Fibroblast of the aortic adventitia (primary cell): ENCODE measurements at places on chromosomes 4 and X. TPM values are rescaled to one million over a fixed set of nuclear protein-coding genes. Genes with fewer than 3 reads are reported as not detected.
A peak's percentile ranks its signal among the peaks of the same experiment; 100 is the strongest.

COL25A1 gene
- total RNA-seq = 0.27 and 1.7 TPM in 2 replicates

TBC1D14 gene
- 34.0 and 65.1 TPM in 2 replicates for total RNA-seq

GABRG1 gene
- total RNA-seq = not detected in 2 replicates

CORIN gene
- under 0.01 and 0.49 TPM in 2 replicates for total RNA-seq

GRIA3 gene
- total RNA-seq = 9.7 and 10.1 TPM in 2 replicates

SNCA gene
- 2.3 TPM in 1 of 2 replicates, not detected in the other for total RNA-seq

FATE1 gene
- total RNA-seq = not detected in 2 replicates

RS1 gene
- not detected in 2 replicates for total RNA-seq

TXK gene
- 0.25 and 0.90 TPM in 2 replicates for total RNA-seq

SUPT20HL2 gene
- total RNA-seq = not detected in 2 replicates

- no peak for DNase-seq
Measured at GRCh38 chr4:177968817-177969442, 526.7 kb upstream of the AGA start.

- no peak for DNase-seq
Measured at GRCh38 chr4:74357965-74358364, 7.0 kb upstream of the EREG start.

GRCh38 chr4:132818091-132818490 is 331.0 kb upstream of the PCDH10 start:
- no peak for DNase-seq

- peak; percentile 79 for DNase-seq
Measured at GRCh38 chr4:2482693-2483092, 13.8 kb downstream of the RNF4 start.

GRCh38 chrX:2933125-2933900 is 4.2 kb upstream of the ARSD start:
- no peak for DNase-seq

DNA sequence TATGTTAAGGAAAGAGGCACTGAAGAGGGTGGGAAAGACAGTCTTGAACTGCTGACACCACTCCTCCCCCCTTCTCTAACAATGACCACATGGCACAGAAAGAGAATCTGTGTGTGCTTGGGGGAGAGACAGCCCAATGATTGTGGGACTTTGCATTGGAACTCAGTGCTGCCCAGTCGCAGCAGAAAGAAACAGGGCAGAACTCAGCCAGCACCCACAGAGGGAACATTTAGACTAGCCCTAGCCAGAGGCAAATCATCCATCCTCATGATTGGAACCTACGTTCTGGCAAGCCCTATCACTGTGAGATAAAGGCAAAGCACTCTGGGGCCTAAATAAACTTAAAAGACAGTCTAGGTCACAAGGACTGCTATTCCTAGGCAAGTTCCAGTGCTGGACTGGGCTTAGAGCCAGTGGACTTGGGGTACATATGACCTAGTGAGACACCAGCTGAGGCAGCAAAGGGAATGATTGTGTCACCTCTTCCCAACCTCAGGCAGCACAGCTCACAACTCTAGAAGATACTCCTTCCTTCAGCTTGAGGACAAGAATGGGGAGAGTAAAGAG is 132.8 kb upstream of the S100G start:
- DNase-seq = no peak

- no peak for DNase-seq
Measured at GRCh38 chr4:140084385-140084784, 69.6 kb downstream of the MAML3 start.

DNA sequence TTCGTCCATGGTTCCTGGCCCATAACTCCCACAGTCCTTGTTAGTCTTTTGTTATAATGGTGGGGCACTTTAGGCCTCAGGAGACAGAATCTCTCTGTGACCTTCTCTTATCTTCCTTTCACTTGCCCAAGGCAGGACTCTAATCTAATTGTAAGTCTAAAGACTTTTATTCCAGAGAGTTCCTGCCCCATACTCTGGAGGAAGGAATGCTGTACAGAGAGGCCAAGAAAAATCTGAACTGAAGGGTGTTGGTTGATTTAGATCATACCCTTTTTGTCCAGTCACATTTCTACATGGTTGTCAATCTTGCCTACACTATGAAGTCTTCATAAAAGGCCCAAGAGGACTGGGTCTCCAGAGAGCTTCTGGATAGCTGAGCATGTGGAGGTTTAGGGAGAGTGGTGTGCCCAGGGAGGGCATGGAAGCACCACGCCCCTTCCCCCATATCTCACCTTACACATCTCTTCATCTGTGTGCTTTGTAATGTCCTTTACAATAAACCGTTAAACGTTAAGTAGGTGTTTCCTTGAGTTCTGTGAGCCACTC is 84.5 kb downstream of the AFF1 start:
- DNase-seq = no peak

GRCh38 chr4:13365195-13365594 is 118.9 kb downstream of the RAB28 start:
- DNase-seq = no peak

GRCh38 chr4:24910499-24910898 is 2.3 kb downstream of the CCDC149 start:
- DNase-seq = peak; percentile 41

- DNase-seq = peak; percentile 55
Measured at GRCh38 chr4:182280436-182281111, 37.4 kb downstream of the TENM3 start.

DNA sequence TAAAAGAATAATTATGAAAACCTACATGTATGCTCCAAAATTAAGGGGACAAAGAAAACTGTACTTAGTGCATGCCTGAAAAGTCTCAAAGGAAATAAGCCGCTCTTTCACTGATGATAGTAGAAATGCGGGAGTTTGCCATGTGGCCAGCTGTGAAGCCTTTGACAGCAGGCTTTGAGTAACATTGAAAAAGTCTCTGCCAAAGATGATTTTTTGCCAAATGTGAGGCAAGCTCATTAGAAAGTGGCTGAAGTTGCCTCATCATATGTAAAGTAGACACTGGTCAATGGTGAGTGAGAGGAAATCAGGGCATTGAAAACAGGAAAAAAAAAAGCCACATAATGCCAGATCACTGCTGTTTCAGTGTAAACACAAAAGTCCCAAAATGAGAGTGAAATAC is 2360.1 kb downstream of the PCDH7 start:
- DNase-seq = no peak

GRCh38 chr4:166501941-166502382 is 628.9 kb downstream of the TLL1 start:
- peak; percentile 22 for DNase-seq

- no peak for DNase-seq
Measured at GRCh38 chr4:95263960-95264359, 284.8 kb downstream of the UNC5C start.

DNA sequence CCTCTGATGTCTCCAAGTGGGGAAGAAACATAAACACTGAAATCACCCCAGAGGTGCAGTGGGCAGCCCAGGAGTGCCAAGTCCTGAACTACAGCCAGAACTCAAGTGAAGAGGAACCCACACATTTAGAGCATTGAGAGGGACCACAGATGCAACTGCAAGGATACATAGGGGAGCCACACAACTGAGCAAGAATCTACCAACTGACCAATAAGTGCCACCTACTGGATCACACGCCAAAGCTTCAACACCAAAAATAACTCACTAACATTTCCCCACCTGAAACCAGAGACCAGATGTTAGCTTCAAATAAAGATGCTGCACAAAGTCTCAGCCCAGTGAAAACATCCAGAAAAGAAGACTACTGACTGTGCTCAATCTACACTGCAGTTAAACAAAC is 276.7 kb upstream of the GRIA3 start:
- DNase-seq = no peak

- DNase-seq = no peak
Measured at GRCh38 chrX:23287191-23287725, 47.4 kb upstream of the PTCHD1 start.

DNA sequence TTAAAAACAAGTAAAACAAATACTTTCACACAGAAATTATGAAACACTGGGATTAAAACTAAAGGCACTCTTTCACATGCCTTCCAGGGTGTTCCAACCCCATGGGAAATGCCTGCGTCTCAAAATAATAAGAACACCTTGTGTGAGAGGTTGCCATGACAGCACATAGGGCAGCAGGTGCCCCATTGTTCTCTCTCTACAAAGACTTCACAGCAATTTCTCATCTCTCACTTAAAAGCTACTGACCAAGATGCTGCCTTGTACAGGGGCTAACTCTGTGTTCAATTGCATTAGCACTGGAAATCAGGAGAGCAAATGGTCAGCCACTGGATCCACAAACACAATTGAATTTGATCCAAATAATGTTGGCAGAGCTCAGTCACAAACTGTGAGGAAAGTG is 102.5 kb upstream of the GALNTL6 start:
- DNase-seq = no peak

- DNase-seq = no peak
Measured at GRCh38 chrX:78329486-78329885, 2.1 kb upstream of the CYSLTR1 start.

- DNase-seq = no peak
Measured at GRCh38 chrX:71245159-71245558, 8.8 kb downstream of the ZMYM3 start.

- DNase-seq = no peak
Measured at GRCh38 chr4:143921181-143921580, 15.8 kb upstream of the GYPE start.

- DNase-seq = peak; percentile 48
Measured at GRCh38 chrX:15744181-15744867, 6.3 kb downstream of the CA5B start.

DNA sequence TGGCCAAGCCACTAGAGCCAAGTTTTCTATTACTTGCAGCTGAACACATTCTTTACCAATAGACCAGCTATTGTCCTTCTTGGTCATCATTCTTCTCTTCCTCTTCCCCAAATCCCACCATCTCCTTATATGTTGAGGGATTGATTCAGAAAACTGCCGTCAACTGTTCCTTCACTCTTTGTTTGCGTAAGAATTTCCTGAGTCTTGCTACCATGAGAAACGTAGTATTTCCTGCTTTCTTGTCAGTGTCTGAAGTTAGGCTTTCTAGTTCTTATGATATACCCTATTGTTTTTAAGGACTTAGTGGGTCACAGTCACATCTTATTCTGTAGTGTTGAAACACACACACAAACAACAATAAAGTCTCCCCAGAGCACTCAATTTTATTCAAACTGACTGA is 20.1 kb downstream of the IGFBP7 start:
- no peak for DNase-seq

DNA sequence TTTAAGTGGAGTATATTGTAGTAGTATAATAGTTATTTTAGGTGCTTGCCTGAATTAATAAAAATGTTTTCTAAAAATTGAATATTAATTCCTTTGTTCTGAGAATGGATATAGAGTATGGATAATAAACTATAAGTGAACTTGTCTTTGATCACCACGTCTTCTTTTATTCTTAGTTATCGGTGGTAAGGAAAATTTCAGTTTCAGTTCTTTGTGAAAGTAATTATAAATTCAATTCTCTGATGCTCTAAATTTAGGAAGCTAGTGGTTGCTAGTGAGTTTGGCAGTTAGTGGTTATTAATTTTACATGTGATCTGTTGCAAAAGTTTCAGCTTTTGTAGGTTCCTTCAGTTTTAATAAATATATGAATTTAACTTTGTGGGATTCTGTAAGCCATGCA is 30.8 kb downstream of the MRPL1 start:
- no peak for DNase-seq

DNA sequence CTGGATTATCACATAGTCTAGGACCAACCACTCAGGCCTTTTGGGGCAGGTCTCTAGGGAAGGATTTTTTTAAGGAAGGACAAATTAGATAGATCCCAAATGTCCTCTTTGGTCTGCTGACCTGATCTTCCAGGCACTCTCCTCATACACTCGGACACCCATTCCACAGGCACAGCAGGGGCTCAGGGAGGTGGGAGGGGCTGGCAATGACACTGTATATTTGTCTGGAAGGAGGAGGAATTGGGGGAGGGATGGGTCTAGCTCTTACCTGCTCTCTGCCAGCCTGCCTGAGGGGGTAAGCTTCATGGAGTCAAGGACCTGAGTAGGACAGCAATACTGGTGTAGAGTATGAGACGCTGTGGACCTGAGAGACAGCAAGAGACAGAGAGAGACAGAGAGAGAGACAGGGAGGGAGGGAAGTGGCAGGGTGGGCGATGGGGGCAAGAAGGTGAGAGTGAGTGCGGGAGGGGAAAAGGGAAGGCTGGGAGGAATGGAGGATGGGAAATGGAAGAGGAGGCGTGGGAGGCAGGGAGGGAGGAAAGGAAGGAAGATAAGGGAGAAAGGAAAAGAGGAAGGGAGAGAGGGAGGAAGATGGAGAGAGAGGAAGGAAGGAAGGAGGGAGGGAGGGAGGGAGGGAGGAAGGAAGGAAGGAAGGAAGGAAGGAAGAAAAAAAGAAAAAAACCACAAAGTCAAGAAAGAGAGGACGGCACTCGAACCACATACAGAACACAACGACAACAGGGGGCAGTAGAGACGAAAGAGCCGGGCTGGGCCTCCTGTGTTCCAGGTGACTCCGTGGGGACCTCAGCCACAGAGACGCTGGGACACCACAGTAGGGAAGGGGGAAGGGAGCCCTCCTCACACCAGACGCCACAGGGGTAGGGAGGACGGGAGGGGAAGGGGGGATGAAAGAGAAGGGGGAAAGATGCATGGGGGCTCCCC is 1.8 kb downstream of the IQSEC2 start:
- no peak for DNase-seq

DNA sequence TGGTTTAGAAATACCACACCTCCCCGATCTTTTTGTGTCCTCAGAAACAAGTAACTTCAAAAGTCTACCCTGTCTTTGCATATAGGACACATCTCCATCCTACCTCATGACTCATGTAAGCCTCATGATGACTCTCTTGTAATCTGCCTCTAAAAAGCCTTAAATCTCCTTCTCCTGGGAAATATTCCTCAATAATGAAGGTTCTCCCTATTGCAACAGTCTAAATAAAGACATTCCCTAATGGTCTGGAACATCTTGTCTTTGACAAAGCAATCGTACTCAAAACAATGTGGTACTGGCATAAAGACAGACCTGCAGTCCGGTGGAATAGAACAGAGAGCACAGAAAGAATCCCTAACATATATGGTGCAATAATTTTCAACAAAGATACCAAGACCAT is 257.7 kb downstream of the OPHN1 start:
- peak; percentile 69 for DNase-seq

DNA sequence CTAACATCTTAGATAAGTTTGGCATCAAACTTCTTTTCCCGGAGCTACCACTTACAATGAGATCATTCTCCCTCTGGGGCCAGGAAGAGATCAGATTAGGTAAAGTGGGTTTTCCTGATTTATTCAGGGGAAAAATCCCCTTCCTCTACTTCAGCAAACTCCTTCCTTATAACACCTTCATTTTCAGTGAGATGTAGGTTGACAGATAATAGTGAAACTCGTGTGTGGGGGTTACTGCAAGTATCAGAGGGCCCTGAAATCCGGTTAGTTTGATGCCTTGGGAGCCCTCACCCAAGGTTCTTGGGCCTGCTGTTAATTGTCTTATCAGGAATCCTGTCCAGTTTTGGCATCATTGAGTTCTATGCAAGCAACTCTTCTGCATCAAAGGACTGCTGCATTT is 10.8 kb downstream of the FTHL17 start:
- DNase-seq = no peak

GRCh38 chr4:170399581-170400293 is 310.0 kb upstream of the AADAT start:
- DNase-seq = no peak
